ENCODE measurements at places on chromosomes 4 and X.

DNA sequence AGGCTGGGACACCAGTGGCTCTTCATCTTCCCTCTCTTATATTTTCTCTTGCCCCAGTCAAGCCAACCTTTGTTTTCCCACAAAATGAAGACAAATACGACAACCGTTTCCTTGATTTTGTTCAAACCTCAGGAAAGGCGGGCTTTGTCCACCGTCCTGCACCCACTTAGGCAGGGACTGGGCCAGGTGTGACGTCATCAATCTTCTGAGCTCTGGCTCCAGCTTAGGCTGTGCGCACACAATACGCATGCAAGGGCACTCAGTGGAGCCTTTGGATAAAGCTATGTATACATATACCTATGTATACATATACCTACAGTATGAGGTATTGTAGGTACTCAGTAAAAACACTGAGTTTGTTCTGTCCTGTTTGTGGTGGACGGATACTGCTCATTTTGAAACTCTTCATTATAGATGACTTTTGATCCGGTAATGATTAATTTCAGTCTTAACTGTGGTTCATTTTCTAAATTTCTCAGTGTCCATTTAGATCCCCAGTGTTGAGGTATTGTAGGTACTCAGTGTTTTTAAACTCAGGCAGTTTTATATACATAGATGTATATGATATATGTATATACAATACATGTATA lies 194.9 kb downstream of the MGST2 start:
- DNase-seq: no peak

GRCh38 chr4:54941994-54942552 lies 183.3 kb downstream of the KDR start:
- no peak for DNase-seq

- peak; percentile 59 for DNase-seq
Measured at GRCh38 chr4:105145903-105146275, 787 bp upstream of the TET2 start.

GRCh38 chr4:155592179-155592937 lies 74.3 kb upstream of the GUCY1A1 start:
- DNase-seq: no peak

DNA sequence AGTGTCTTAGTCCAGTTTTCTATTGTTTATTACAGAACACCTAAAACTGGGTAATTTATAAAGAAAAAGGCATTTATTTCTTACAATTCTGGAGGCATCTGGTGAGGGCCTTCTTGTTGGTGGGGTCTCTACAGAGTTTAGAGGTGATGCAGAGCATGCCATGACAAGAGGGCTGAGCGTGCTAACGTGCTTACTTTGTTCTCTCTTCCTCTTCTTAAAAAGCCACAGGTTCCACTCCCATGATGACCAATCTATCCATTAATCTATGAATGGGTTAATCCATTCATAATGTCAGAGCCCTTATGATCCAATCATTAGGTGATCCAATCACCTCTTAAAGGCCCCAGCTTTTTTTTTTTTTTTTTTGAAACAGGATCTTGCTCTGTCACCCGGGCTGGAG lies 291.5 kb upstream of the GALNTL6 start:
- no peak for DNase-seq

DNA sequence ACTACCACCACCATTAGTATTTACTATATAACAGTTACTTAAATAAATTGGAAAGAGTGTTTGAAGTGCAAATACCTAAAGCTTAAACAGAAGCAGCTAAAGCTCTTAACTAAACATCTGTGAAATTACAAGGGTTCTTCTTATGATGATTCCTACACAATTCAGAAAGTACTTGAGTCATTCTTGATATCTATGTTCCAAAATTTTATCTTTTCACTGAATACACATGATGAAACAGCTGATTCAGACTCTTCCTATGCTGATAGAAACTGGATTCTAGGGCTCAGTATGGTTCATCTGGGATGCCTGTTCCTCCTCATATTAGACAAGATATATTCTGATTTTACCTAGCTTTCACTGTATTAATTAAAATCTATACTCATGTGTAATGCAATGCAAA lies 13.6 kb downstream of the EREG start:
- no peak for DNase-seq

DNA sequence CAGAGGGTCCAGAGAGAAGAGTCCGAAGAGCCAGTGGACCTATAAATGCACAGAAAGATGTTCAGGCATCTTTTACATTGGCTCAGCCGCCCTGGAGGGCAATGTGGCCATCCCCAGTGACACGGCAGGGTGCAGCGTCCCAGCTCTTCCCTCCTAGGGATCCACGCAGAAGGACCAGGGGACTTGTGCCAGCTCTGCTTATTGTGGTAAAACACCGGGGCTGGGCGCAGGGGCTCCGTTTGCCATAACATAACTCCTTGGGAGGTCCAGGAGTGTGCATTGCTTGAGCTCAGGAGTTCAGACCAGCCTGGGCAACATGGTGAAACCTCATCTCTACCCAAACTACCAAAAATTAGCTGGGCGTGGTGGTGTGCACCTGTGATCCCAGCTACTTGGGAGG lies 70.2 kb downstream of the CPZ start:
- no peak for DNase-seq

DNA sequence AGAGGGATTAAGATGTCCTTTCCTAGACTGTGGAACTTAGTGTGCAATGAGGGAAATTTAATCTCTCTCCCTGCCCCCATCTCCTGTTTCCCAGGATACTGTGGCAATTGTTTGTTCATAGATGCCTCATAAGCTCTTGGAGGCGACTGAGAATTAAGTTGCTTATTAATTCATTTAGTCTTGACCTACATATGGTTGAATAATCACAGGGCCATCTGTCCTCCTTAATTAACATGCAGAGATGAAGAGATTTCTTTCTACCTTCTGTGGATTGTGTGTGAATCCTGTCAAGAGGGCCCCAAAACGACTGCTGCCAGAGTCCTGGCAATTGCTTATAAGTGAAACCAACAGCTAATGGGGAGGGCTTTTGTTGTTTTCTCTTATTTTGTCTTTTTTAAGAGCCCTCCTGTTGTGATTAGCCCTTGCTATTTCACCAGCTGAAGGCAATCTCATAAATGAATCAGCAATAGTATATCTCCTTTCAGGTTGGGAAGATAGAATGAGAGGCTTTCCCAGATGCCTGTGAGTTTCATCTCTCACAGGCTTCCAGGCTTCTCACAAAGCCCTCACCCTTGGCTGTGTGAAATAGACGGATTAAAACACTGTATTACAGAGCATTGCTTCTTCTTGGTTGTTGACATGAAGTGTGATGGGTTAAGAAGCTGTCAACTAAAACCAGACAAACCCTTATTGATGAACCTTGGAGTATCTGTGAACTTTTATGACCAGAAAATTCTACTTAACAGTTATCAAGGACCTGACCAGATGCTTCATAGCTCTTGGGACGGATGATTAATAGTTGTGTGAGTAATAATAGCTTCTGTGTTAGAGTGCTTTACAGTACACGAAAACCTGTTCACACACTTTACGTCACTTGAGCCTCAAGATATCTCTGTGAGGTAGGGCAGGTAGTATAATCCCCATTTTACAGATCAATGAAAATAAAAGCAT lies 58.5 kb downstream of the PGRMC2 start:
- peak; percentile 62 for DNase-seq

GRCh38 chr4:116688536-116688935 lies 396.8 kb downstream of the TRAM1L1 start:
- DNase-seq: no peak

DNA sequence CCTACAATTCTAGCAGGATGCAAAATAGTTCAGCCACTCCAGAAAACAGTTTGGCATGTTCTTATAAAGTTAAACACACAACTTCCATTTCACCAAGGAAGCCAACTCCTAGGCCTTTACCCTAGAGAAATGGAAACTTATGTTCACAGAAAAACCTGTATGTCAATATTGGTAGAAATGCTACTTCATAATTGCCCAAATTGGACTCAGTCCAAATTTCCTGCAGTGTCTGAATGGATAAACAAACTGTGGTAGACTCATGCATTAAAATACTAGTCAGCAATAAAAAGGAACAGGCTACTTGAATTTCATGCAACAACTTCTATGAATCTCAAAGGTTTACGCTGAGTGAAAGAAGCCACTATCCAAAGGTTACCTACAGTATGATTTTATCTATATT lies 1738.8 kb upstream of the IGFBP7 start:
- no peak for DNase-seq
